ENCODE measurements at places on chromosomes 12 and 14.

DNA sequence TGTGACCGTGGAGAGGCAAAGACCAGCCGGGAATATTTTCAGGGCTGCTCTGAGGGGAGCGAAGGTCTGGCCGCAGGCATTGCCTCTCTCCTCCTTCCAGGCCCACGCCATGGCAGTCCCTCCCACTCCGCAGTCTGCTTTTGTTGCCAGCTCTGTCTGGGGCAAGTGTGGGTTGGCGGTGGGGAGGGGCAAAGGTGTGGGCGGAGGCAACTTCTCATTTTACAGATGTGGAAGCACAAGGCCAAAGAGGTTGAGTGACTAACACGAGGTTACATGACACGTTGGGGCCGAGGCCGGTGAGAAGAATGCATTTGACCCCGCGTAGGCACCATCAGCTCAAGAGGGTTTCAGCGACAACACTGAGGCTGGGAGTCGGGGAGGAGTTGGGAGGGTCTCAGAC lies 6.1 kb upstream of the FAIM2 start:
- no peak for DNase-seq

GRCh38 chr12:12336049-12336411 lies 14.0 kb downstream of the MANSC1 start:
- DNase-seq = no peak

- no peak for DNase-seq
Observed at GRCh38 chr12:77122236-77122635, 56.9 kb upstream of the E2F7 start.

GRCh38 chr12:89959179-89959578 lies 250.5 kb upstream of the ATP2B1 start:
- no peak for DNase-seq

DNA sequence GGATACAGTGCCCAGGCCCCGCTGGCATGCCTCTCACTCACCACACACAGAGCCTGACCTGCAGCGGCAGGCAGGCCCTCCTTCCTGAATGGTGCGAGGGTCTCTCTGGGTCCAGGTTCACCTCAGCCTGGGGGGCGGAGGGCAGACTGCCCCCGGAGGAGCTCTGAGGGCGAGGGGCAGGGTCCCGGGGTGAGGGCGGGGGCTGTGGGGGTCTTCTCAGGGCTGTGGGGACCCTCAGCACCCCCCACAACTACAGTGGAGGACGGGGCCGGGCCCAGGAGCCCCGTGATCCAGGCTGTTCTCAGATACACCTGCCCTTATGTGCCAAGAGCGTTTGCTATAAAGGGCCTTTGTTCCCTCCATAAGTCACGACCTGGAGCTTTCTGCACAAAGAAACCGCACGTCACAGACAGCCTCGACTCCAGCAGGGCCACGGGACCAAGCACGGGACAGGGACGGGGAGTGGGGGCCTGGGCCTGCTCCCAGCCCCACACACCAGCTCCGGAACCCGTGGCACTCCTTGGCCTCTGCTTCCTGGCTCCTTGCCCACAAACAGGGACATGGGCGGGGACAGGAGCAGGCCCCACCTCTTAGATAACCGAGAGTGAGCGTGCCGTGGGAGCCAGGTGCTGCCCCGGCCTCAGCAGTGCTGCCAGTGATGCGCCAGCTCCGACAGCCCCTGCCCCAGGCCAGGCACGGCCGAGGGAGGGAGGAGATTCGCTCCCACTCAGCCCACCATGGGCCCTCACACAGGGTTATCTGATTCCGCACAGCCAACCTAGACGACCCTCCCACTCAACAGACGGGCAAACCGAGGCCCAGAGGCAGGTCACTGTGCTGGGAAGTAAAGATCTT lies 101.9 kb downstream of the RFLNA start:
- peak; percentile 87 for DNase-seq

DNA sequence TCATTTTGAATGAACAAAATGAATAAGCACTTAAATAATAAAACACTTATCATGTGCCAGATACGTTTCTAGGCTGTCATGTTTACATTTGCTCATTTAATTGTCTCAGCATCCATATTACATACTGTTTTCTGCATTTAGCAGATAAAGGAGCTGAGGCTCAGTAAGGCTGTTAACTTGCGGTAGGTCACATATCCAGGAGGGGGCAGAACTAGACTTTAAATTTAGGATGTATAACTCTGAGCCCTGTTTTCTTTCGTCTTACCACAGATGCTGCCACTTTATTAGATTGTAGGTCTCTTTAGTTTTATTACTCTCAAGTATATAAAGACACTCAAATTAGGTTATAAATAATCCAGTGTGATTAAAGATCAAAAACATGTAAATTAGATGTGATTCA lies 17.7 kb downstream of the IRAK4 start:
- DNase-seq = peak; percentile 30

GRCh38 chr12:51962737-51963136 lies 11.2 kb downstream of the ACVR1B start:
- DNase-seq = peak; percentile 34

- no peak for DNase-seq
Observed at GRCh38 chr14:28294834-28295440, 471.6 kb upstream of the FOXG1 start.

GRCh38 chr14:27739657-27740156 lies 1026.9 kb upstream of the FOXG1 start:
- no peak for DNase-seq

DNA sequence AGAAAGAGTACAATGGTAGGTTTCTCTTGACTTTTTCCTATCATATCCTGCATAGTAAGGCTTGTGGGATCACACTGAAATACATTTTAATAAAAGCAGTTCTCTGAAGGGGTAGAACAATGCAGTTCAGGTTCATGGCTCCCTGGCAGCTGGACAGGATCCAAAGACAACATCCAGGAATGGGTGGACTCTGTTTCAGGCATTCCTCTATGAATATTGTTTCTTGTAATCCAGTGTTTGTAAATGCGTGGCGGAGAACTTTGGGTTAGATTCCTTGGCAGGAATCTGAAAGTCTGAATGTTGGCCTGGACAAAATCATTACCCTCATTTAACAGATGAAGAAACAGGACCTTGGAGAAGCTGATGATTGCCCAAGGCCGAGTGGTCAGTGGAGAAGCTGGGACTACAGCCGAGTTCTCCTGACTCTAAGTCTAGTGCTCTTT lies 43.5 kb downstream of the SYNE2 start:
- DNase-seq = no peak

DNA sequence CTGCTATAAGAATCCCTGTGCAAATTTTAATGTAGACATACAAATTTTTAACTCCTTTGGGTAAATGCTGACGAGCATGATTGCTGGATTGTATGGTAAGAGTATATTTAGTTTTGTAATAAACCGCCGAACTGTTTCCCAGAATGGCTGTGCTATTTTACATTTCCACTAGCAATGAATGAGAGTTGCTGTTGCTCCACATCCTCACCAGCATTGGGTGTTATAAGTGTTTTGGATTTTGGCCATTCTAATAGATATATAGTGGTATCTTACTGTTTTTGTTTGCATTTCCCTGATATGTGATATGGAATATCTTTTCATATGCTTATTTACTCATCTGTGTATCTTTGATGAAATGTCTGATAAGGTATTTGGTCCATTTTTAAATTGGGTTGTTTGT lies 23.7 kb downstream of the ETNK1 start:
- DNase-seq = no peak

GRCh38 chr12:82461393-82461792 lies 103.1 kb downstream of the METTL25 start:
- DNase-seq = no peak

DNA sequence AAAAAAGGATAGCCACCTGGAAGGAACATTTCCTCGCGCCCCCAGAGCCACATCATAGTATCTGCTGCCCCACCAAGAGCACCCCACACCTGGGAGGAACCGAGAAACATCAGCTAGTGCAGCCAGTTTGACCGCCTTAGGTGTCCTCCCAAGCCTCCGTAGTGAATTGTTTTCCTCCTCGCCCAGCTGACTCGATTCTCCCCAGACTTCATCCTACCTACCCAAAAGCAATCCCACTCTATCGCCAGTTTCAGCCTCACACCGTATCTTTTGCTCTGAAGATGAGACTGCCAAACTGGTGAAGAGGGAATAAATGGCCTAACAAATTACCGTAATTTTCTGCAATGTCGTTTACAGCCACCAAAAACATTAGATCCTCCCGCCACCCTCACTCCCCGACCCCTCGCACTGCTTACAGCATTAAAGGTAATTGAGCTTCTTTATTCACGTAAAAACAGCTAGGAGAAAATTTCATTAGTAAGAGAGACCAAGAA lies 1.2 kb upstream of the SLC11A2 start:
- no peak for DNase-seq

- DNase-seq = no peak
Observed at GRCh38 chr14:49982501-49982951, 89.6 kb downstream of the ARF6 start.

GRCh38 chr12:4849115-4849541 lies 60.6 kb upstream of the KCNA1 start:
- DNase-seq = peak; percentile 13

- DNase-seq = no peak
Observed at GRCh38 chr12:22299294-22299912, 35.1 kb downstream of the ST8SIA1 start.

DNA sequence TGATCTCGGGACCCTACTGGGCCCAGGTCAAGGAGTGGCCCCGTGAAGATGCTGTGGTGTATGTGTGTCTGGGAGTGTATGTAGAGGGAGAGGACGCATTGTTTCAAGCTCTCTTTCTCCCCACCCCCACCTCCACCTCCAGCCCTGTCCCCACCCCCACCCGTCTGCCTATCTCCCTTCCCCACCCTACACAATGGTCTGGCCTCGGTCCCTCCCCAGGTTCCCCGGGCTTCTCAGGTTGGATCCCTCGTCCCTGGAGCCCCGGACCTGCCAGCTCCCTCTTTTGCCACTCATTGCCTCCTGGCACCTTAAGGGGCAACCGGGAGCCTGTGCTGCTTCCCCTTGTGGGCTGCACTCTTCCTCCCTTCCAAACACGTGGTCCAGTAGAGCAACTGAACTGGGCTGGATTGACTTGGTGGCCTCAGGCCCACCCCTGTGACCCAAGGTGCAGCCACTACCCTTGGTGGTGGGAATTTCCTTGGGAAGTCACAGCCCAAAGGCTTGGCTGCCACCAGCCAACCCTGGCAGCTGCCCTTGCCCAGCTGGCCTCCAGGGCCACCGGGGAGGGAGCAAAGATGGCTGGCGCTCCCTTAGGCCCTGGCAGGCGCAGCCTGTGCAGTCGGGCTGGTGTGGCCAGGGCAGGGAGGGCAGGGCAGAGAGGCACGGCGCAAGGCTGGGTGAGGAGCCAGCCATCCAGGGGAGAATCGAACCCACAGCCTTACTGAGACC lies 628 bp downstream of the VRTN start:
- DNase-seq = no peak

DNA sequence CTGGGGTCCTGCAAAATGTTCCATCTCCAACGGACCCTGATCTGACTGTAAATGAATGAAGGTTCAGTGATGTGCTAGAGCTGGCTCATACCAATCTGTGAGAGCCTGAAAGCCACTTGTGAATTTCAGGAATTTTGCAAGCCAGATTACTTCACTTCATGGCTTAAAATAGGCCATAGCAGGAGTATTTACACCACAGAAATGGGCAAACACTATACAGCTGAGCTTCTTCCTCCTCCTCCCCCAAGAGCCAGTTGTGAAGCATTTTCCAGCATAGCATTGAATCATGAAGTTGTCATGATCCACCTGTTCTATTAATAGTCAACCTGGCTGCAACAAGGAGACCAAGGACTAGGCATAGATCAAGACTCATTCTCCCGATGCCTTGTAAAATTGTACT lies 141.3 kb upstream of the RASSF8 start:
- no peak for DNase-seq

DNA sequence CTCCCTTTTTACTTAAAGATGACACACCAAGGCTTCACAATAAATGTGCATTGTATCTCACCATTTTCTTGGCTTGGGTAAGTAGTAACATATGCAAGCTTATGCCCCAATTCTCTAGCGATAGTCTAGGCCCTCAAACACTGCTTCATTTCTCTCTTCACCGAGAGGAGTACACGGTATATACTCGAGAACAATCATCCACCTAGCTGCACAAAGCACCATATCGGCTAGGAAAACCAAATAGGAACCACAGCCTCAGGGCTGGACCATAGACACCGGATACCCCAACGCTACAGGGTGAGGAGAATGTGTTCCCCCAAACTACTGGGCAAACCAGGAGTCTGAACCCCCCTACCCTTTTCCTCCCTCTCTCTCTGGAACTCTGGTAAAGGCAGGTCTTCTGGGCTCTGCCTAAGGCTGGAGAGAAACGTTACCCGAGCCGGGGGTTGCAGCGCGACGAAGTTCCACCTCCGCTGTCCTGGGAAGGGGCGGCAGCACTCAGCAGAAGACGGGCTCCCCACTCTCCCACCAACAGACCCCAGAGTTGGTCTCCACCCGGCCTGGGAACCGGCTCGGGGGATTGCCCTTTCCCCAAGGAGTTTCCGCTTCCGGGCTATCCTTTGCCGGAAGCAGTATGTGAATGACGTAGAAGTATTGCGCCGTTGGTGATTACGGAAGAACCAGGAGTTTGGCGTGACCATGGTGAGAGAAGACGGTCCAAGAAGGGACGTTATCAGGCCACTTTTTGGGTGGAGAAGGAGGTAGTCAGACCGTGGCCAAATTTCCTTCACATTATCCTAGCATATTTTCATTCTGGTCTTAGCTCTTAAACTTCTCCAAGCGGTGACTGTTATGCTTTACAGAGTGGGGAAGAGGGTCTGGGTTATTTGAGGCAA lies at the start of the genes AREL1 and FCF1:
Gene AREL1, minus strand, starts transcription at position 582 of the 896 bp plus-strand sequence. CDS start 27,465 bp downstream, outside the sequence.
Gene FCF1, plus strand, starts transcription at position 646 of the 896 bp plus-strand sequence. Its CDS starts 54 bp downstream, at position 700.
- no peak for DNase-seq

DNA sequence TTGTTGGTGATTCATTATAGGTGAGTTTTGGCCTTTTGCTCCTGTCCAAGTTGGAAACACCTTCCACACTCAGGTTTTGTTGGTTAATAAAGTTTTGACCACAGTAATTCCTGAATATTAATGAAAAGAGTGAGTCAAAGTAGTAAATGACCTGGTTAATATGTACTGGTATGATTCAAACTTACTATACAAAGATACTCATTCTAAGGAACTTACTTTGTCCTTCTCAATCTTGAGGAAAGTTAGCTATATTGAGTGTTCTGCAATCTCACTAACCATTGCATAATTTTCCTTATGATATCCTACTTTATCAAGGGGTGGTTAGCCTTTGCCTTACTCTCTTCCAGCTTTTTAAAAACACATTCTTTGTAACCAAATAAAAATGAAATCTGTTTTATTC lies 20.9 kb upstream of the HECTD1 start:
- no peak for DNase-seq

DNA sequence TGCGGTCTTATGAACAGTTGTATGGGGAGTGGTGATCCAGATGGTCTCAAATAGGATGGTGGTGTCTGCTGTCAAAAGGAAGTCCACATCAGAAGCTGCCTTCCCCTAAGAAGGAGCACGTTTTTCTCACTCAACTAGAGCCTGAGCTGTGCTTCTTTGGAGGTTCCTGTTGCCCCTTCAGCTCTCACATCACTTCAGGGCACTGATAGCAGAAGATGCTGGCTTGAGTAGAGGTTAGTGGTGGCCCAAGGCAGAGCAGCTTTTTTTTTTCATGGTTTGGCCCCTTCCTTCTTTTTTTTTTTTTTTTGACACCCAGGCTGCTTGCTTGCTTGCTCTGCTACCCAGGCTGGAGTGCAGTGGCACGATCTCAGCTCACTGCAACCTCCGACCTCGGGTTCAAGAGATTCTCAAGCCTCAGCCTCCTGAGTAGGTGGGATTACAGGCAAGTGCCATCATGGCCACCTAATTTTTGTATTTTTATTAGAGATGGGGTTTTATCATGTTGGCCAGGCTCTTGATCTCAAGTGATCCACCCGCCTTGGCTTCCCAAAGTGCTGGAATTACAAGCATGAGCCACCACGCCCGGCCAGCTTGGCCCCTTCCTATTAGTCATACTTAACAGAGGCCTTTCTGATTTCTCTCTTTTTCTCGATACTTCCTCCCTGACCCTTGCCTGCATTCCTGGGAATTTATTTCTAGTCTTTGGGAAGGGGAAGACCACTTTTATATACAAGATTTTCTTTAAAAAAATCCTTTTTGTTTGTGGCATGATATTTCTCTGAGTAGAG lies 31.6 kb downstream of the KLRD1 start:
- no peak for DNase-seq

Measured in NCI-H526 (cell line).